Stimulated activated CD4-positive, alpha-beta T cell treated with anti-CD3 and anti-CD28 coated beads, TNF-alpha, amount 100 ng/mL, for 48 hours (primary cell): ENCODE measurements at places on chromosomes 12 and 14.

- DNase-seq: no peak
Observed at GRCh38 chr12:75446857-75447256, 33.7 kb upstream of the GLIPR1 start.

GRCh38 chr14:89813617-89814031 is 140.9 kb downstream of the EFCAB11 start:
- no peak for DNase-seq

GRCh38 chr12:71731439-71732356 is 23.0 kb upstream of the RAB21 start:
- DNase-seq: no peak

- DNase-seq: no peak
Observed at GRCh38 chr14:46344327-46344937, 307.1 kb downstream of the RPL10L start.

DNA sequence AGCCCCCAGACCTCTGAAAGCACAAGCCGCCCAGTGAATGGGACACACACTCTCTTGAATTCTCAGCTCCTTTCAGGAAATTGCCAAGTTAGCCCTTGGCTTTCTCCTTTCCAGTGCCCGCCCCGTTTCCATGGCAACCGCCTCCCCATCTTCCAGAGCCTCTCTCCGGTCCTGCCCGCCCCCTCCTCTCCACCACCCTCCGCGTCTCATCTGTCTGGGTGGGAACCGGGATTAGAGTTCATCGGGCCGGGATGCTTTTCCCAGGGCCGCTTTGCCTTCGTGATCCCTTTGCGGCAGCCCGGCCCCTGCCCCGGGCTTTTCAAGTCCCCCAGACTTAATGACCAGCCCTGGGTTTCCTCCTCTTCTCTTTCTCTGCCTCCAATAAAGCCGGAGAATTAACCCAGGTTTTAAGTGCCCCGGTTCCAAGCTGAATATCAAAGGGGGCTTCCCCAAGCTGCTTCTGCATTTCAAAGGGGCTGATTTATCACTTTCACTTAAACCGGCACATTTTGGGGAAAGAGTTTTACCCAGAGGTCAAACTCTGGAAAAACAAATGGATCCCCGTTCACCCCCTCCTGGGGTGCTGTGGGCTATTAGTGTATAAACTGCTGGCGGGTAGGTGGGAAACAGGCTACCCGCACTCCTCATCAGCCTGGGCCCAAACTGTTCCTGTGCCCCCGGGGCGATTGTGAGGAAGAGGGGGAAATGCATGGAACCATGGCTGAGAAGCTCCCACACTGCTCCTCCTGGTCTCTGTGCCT is 101.7 kb downstream of the ZFP36L1 start:
- DNase-seq: no peak

DNA sequence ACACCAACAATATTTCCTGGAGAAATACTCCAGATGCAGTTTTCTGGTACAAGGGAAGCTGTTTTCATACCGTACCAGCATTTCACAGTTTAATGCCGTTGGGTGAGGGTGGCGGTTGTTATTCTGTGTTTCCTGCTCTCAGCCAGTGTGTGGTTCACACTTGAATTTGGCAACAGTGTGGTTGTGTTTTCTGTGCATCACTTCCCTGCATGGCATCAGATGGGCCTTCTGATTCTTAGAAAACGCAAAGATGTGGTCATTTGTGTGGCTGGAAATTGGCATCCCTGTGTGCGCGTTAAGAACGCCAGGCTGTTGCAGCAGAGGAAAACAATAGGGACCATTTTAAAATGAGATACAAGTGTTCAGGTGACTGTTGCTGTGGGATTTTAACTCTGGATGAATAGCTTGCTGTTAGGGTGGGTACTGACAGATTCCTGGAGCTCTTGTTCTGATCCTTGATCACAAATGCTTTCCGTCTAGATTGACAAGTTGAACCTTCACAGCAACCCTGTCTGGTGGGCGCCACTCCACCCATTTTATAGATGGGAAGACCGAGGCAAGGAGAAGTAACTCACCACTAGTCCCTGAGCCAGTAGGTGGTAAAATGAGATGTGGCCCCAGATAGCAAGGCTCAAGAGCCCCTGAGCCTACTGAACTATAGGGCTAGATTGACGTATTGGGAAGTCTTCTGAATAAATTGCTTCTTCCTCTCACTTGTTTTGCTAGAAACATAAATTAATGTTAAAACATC is 231.2 kb downstream of the CHST11 start:
- DNase-seq: no peak

DNA sequence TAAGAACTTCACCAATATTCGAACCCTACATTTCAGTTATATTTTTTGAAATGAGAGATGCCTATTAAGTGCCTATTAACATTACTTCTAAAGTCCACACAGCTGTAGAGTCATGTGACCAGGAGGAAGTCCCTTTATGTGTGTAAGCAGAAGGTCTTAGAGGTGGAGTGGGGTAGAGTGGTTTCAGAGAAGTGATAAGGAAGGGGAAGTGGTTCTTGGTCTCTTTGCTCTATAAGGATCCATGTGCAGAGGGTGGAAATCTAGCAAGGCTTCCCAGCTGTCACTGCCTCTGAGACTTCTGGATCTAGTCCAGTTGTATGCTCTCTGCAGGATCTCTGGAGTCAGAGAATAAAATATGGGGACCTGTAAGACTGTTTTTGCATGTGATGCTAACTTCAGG is 673.9 kb downstream of the FLRT2 start:
- DNase-seq: no peak

- DNase-seq: no peak
Observed at GRCh38 chr12:123055281-123055766, 74.8 kb downstream of the ARL6IP4 start.

DNA sequence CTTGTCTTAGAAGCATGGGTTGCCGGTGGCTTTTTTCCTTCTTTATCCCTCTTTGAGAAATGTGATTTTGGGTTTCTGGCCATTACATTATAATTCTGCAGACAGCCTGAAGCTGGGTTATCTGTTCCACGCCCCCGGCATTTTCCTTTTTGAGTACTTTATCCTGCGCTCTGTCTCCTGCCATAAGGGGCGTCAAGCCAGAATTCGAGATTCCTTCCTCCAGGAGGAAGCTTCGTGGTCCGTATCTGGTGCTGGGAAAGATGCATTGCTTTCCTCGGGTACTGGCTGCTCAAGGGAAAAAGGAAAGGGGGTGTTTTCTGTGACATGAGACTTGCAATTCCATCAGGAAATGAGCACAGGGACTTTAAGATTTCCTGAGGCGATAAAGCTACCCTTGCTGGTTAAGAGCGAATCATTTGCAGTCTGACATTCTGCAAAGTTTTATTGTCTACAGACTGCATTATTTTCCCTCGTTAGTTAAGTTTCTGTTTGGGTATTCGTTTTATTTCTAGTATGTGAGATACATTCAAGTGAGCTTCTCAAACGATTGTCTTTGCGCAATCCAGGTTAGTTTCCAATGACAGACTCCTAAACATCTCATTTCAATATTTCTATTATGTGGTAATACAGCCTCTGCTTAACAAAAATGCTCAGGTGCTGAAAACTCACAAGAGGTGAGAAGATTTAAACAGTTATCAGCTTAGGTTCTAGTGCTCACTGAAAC is 694 bp downstream of the AKAP5 start:
- DNase-seq: no peak

- no peak for DNase-seq
Observed at GRCh38 chr12:58528271-58528670, 392.0 kb downstream of the LRIG3 start.

- no peak for DNase-seq
Observed at GRCh38 chr12:30755395-30755762, 628 bp upstream of the CAPRIN2 start.

DNA sequence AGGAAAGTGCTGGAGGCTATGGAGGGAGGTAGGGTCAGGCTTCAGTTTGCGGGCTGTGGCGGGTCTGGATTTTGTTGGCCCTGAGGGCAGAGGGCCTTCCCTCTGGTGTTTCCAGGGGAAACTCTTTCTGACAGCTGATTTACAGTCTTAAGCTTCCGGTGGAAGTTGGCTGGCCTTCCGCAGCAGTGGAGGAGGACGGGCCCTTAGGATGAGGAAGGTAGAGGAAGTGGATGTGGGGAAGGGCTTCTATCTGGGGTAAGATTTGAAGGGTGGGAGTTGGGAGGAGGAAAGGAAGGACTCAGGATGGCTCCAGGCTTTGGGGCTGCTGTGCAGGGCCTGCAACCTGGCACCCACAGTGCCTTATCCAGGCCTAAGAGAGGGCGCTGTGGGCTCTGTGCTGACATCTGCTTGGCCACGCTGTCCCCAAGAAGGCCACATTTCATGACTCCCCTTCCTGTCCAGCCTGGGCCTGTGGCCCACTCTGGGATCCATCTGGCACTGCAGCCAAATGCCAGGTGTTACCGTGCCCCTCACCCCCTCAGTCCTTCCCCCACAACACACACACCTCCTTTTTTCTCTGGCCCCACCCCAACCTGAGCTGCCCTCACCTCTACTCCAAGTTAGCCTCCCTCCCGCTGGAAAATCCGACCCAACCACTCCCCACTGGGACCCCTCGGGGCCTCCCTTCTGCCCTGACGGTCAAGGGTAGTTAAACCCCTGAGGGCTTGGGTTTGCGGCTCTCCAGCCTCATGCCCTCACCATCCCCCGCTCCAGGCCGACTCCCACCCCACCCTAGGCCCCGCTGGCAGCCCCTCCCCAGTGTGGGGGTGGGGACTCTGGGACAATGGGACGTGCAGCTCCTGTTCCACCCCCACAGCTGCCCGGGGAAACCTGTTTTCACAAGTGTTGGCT is 7.7 kb upstream of the PPP1R13B start:
- DNase-seq: no peak

DNA sequence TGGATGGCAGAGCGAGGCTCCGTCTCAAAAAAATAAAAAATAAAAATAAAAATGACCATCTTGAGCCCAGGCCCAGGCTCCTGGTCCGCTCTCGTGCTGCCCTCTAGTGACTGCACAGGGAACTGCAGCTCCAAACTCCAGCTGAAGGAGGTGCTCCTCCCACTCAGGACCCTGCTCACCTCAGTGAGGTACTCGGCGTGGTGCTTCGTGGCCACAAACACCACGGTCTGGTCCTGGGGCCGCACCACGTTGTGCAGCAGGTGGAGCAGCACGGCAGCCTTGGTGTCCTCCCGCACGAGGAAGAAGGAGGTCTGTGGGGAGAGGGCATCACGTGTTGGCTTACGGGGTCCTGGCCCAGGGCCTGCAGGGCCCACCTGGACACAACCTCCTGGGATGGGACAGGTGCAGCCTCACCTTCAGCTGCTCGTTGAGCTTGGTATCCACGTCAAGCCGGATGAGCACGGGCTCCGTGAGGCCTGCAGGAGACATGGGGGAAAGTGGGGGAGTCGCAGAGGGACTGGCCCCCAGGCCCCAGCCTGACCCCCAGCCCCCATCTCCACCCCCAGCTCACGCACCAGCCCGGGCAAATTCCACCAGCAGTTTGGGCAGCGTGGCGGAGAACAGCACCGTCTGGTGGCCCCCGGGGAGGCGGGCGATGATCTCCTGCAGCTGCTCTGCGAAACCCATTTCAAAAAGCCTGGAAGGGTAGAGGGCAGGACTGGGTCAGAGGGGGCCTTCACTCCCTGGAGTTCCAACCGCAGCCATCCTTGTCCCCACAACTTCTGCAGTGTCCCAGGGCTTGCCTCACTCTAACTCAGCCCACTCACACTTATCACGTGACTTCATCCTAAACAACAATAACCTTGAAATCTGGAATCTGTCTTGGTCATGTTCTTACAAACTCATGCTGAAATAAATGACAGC is 10.6 kb downstream of the DDX54 start:
- DNase-seq: peak; percentile 59

GRCh38 chr12:41577995-41578394 is 389.9 kb downstream of the PDZRN4 start:
- no peak for DNase-seq

DNA sequence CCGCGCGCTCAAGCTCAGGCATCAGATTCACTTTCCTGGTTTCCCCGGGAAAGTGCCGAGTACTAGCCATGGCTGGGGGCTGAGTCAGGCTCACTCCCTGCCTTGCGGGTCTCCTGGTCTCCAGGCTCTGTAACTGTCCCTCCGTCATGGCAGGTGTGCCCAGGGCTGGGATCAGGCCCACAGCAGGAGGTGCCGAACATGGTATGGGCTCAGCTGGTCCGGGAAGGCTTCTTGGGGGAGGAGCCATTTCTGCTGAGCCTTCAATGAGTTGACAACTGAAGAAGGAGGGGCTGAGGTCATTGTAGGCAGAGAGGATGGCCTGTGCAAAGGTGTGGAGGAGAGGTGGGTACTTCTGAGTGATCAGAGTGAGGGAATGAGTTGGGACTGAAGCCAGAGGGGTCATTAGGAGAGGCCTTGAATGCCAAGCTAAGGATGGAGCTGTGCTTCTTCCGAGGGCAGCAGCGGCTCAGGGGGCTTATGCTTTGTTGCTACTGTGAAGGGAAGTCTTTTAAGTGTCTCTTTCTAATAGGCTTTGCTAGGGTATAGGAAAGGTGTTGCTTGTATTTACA is 769 bp downstream of the EXOC3L4 start:
- DNase-seq: no peak

DNA sequence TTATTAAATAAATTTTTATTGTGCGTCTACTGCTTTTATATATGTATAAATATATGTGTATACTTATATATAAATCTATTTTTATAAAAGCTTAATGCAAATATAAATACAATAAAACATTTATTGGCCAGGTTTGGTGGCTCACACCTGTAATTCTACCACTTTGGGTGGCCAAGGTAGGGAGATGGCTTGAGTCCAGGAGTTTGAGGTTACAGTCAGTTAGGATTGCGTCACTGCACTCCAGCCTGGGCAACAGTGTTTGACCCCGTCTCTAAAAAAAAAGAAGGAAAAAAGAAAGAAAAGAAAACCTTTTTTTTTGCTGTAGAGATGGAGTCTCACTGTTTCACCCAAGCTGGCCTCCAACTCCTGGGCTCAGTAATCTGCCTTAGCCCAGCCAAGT is 20.9 kb downstream of the ACTR6 start:
- DNase-seq: no peak

DNA sequence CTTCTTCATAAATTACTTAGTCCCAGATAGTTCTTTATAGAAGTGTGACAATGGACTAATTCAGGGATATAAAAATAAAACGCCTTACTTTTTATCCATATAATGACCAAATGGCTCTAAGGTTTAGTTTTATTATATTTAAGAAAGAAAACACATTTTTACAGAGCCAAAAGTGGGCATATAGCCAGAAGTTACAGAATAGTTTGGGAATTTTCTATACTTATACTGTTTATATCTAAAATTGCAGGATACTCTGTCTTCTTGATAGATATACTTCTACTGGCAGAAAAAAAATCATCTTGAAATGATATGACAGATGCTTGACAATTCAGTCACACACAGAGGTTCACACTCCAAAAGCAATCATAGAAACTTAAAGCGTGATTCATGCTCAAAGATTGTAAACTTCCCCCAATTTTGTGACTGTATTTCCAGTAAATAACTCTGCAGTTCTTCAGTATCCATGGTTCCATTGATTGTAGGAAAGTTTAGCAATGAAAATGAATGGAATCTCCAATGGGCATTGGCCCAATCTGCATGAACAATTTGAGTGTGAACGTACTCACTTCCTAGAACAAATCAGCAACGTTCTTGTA is 307.8 kb downstream of the NOVA1 start:
- no peak for DNase-seq
